ENCODE measurements at places on chromosomes 2 and 18.

DNA sequence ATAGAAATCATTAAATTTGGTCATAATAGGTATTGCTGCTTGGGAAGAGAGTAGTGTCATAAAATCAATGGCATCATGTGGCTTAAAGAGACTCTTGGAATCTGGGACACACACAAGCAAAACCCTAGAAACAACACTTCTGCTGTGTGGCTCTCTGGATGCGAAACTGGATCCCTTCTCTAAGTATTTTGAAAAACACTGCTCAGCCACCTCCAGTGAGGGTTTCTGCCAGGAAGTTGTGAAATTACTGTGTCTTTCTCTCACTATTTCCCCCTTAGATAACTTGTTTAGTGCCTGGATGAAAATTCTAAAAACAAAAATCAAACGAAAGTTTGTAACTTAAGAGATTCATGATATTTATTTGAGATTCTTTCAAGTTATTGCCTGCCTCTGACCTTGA, 163.8 kb downstream of the RHBDD1 start:
- DNase-seq = no peak

- DNase-seq = no peak
These were observed 3.9 kb downstream of the INPP4A start for GRCh38 chr2:98448441-98449145.

DNA sequence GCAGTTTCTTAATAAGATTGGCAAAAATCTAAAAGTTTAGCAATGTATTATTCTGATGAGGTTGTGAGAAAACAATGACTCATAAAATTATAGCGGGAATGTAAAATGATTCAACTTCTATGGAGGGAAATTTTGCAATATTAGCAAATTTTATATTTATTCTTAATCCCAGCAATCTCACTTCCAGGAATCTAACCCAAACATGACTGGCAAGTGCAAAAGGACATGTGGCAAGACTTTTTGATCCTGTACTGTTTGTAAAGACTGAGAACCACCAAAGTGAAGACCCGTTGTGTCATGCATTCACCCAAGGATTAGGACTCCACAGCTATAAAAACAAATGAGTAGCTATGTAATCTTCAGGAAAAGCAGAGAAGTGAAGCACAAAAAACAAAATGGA, 234.8 kb upstream of the KYNU start:
- no peak for DNase-seq

- no peak for DNase-seq
These were observed 44.7 kb downstream of the THSD7B start for GRCh38 chr2:136809998-136810397.

- no peak for DNase-seq
These were observed 241.2 kb upstream of the KCNJ3 start for GRCh38 chr2:154457286-154457685.

- no peak for DNase-seq
These were observed 155.8 kb downstream of the CDH7 start for GRCh38 chr18:65906621-65907034.

- DNase-seq = no peak
These were observed 117.7 kb upstream of the RAB12 start for GRCh38 chr18:8491516-8491915.

GRCh38 chr2:128360711-128361110, 42.0 kb upstream of the HS6ST1 start:
- peak; percentile 2 for DNase-seq

DNA sequence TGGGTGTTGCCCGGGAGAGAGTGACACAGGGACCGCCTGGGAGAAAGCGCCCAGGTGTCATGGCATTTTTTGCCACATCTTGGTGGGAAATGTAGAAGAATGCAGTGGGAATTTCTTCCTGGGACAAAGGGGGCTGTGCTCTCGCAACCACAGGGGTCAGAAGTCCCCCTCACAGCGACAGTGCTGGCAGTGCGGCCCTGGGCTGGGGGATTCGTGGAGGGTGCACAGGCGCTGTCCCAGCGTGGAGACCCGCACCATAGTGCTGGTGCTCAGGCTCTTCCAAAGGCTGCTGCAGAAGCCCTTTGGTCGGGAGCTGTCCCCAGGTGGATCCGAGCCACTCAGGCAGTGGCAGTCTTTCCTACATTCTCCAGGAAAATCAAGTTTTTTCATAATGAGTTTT, 128.8 kb upstream of the SOX11 start:
- DNase-seq = no peak

GRCh38 chr2:51673628-51674027, 641.7 kb upstream of the NRXN1 start:
- DNase-seq = no peak

- no peak for DNase-seq
These were observed 174.9 kb upstream of the SMAD2 start for GRCh38 chr18:48105317-48105716.

GRCh38 chr18:57018845-57019244, 128.0 kb upstream of the BOD1L2 start:
- DNase-seq = no peak

GRCh38 chr2:85959185-85959584, 70.4 kb upstream of the ST3GAL5 start:
- DNase-seq = no peak

DNA sequence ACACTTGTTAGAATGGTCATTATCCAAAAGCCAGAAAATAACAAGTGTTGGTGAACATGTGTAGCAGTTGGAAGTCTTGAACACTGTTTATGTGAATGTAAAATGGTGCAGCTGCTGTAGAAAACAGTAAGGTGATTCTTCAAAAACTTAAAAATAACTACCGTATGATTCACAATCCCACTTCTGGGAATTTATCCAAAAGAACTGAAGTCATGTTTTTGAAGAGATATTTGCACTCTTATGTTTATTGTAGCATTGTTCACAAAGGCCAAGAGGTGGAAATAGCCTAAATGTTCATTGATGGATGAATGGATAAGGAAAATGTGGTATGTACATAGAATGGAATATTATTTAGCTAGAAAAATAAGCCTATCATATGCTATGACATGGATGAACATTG, 6.3 kb upstream of the SPP2 start:
- DNase-seq = no peak

GRCh38 chr2:174544156-174544555, 53.4 kb downstream of the WIPF1 start:
- DNase-seq = no peak

DNA sequence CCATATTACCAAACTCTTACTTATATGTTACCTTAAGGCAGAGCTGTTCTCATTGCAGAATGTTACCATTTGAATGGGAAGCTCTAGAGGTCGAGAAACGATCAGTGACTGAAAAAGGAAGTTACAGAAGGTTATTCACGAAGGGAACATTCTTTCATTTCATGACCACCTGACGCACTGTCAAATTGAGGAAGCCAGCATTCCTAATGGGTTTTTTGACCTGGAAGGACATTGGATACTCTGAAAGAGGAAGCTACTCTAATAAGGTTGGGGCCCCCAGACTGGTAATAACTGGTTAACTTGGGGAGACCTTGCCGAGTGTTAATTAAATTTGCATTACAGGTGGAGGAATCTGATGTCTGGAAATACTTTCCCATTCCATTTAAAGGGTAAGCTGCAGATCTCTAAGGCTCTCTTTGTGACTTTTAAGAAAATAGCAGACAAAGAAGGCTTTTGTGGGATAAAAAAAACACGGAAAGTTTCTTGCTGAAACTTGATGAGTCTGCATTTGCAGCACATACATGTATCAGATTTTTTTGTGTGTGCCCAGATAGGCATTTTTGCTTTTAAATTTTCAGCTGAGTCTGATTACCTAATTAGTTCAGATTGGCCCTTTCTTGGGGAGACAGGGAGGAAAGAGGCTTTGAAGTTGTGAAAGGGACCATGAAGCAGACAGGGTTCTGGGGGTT, 137.1 kb downstream of the LTBP1 start:
- no peak for DNase-seq

DNA sequence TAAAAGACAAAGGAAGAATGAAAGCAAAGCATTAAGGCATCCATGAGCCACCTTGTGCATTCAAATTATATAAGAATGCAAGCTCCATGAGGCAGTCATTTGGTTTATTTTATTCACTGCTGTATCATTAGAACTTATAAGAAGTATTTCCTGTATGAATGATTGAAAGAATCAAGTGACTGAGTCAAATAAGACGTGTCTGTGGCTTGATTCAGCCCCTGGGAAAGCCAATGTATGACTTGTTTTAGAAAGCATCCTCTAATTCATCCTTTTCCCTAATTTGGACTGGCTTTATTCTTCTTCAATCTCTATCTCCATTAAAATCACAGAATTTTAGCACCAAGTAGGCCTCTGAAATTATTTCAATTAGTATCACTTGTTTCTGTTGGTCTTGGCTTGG, 461.1 kb downstream of the LPIN1 start:
- no peak for DNase-seq

- no peak for DNase-seq
These were observed 123.4 kb downstream of the ANKRD30BL start for GRCh38 chr2:132038179-132038882.

DNA sequence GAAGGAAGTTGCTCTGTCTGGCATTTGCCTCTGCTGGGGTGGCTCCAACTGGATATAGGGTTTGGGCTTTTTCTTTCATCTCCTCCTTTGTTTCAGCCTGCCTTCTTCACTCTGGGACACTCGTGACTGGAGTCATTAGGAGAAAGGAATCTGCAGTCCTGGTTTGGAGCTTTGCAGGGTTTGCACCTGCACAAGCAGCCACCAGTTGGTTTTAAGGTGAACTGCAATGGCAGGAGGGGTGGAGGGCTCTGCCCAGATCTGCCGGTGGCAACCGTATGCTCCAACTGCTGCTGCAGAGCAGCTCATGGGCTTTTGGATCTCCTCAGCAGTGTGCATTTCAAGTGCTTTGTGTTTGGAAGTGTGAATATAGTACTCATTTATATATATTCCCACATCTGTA, 131.3 kb upstream of the MGAT5 start:
- DNase-seq = no peak

DNA sequence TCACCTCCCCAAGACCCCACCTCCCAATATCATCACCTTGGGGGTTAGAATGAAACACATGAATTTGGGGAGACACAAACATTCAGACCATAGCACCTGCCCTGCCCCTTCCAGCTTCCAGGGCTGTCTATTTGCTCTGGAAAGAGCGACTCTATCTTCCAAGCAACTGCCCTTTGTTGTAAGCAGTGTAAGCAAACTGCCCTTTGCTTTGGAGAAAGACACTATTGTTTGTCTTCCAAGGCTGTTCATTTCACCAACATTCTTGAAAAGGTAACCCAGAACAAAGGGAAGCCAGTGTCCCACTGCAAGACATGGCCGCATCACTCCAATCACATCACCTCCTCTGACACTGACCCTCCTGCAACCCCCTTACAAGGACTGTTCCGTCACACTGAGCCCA, 16.9 kb upstream of the SEH1L start:
- DNase-seq = no peak

DNA sequence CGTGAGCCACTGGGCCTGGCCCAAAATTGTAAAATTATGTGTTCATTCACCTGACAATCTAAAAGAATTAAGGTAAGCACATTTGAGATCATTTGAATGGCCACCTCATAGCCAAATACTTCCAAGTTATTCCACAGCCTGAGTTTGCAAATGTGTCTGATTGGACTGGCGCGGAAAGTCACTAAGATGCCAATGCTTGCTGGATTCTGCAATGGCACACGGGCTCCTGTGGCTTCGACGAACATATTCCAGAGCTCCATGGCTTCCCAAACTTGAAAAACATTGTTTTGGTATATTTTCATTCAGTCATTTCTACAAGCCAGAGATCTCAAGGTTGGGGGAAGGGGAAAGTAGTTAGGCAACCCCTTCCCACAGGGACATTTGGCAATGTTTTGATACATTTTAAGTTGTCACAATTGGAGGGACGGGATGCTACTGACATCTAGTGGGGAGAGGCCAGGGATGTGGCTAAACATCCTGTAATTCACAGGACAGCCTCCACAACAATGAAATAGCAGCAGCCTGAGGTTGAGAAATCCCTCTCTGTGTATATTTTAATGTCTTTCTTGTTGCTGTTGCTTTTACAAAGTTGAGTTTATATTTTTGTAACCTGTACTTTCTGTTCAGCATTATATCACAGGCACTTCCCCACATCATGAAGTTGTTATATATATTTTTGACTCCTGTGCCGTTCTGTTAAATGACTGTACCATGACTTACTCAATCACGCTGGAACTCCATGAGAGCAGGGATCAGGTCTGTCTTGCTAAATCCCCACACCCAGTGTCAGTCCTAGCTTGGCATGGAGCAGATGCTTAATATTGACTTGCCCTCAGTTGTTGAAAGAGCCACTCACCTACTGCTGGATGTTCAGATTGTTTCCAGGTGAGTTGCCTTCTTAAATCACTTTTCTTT, 56.9 kb downstream of the COL4A4 start:
- DNase-seq = no peak

- DNase-seq = no peak
These were observed 227.4 kb upstream of the CDH7 start for GRCh38 chr18:65523461-65523860.

DNA sequence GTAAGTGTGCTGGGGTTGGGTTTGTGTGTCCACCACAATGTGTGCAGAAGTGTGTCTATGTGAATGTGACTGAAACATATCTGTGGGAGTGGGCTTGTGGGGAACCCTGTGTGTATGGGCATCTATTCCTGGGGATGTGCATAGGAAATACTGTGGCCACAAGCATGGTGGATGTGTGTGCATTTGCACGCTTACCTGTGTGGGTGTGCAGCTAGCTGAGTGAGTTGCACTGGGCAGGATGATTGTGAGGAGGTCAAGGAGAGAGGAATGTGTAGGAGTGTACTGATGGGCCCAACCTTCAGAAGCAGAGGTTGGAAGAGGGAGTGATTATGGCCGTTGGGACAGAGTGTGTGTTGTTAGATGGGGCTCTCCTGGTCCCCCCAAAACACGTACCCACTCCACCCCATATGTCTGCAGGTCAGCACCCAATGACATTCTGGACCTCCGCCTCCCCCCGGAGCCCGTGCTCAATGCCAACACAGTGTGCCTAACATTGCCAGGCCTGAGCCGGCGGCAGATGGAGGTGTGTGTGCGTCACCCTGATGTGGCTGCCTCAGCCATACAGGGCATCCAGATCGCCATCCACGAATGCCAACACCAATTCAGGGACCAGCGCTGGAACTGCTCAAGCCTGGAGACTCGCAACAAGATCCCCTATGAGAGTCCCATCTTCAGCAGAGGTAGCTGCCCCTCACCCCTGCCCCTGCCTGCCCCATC, 1.2 kb downstream of the WNT10A start:
- DNase-seq = no peak

DNA sequence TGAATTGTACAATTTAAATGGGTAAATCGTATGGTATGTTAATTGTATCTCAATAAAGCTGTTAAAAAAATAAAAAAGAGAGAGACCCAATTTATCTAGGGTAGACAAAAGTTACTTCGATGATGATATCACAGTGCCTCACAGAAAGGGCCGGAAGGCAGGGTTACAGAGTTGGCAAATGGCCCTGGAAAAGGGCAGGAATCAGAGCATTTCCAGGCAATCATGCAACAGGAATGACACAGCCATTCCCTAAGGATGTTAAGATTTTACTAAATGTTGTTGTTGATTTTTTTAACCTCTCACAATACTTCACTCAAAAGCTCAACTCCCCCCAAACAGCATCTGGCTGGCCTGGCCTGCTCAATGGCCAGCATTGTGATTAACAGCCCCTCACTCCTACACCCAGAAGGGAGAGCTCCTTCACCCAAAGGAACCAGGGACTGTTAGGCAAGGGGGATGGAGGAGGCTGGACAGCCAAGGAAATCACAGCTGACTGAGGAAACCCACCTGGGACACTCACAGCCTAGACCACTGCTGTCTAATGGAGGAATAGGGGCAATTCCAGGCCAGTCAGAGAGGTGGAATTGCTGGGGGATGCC, 7.7 kb upstream of the SP100 start:
- no peak for DNase-seq
